ENCODE measurements at places on chromosomes 1 and 21. TPM values are rescaled to one million over a fixed set of nuclear protein-coding genes. Genes with fewer than 3 reads are reported as not detected.

DNA sequence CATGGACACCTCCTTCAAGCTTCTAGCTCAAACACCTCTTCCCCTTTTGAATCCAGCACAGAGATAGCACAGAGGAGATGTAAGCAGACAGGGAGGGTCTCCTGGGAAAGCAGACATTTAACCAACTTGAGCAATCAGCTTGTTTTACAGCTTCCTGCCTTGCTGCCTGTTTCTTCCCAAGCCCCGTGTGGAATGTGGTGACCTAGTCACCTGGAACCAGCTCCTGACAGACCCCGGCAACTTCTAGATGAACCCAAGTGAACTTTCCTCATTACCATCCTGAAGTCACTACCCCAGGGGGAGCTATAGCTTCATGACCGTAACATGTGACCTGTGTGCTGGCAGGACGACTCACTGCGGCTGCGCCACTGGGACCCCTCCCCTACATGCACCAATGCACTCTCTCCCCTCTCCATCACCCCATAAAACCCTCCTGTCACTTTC, 24.1 kb upstream of the TTF2 start:
- no peak for DNase-seq

DNA sequence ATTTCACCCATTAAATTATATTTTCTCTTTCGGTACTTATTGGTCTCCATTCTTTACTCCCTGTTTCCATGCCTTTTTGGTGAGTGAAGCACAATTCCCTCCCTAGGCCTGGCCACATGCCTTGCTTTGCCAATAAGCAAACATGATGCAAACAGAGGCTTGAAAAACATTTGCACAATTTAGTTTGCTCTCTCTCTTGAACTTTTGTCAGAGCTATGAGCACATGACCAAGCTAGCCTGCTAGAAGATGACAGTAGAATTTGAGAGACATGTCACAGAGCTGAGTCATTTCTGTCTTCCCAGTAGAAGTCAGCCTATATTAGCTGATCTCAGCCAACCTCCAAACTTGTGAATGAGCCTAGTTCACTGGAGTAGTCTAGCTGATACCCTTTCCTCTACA, 24.6 kb downstream of the ANGPTL3 start:
- no peak for DNase-seq

DNA sequence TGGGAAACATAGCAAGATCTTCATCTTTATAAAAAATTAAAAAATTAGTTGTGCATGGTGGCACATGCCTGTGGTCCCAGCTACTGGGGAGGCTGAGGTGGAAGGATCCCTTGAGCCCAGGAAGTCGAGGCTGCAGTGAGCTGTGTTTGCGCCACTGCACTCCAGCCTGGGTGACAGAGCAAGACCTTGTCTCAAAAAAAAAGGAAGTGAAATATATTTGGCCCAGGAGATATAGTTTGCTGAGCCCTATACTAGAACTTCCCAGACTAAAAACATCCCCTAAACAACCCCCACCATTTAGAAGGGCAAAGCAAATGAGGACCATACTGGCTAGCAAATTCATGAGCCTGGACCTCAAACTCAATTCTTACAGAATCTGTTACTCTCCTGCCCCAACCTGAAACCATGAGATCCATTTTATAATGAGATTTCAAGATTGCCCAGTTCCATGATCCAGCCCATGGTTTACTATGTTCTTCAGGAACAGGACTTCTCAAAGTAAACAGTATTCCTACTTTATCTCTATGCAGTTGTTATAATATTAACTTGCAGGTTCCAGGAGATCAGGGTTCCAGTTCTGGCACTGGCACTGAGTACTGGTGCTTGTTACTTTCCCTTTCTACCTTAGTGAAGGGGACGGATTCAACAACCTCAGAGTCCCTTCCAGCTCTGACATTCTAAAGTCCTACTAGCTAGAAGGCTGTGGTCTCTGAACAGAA, 48.9 kb upstream of the TADA1 start:
- no peak for DNase-seq

- DNase-seq = peak; percentile 92
These were observed 20.6 kb downstream of the MTHFR start for GRCh38 chr1:11784993-11785769.

DNA sequence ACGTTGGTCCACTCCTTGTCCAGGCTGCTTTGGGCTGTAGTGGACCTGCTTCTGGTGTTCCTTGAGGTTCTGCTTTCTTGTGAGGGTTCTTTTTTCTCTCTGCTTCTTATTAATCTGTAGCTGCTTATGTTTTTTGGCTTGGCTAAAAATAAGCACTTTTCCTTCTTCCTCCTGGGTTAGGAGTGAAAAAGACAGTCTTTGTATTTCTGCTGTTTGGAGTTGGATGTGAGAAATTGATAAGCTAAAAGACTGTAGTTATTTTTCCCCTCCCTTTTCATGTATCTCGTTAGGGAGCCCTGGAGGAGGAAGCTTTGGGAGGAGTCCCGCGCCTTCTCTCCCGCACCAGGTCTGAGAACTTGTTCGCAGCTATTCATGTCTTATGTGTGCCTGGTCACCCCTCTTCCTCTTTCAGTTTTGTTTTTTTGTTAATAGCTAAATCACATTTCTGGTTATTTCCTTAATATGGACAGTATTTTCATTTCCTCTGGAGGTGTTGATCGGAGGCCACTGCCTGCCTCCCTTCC, 79.0 kb downstream of the GALNT2 start:
- DNase-seq = no peak

- no peak for DNase-seq
These were observed 10.3 kb downstream of the ZBTB48 start for GRCh38 chr1:6590046-6590445.

- DNase-seq = no peak
These were observed 12.2 kb downstream of the SARS1 start for GRCh38 chr1:109225711-109226445.

GRCh38 chr1:169426174-169426705, 1.0 kb downstream of the CCDC181 start:
- DNase-seq = no peak

DNM3 gene
- 1.9 TPM for total RNA-seq

GBP1 gene
- not detected for total RNA-seq
